Fibroblast of the aortic adventitia (primary cell): ENCODE measurements at places on chromosomes 1 and 21. TPM values are rescaled to one million over a fixed set of nuclear protein-coding genes. Genes with fewer than 3 reads are reported as not detected.

The AGBL4 gene
- total RNA-seq = not detected in 2 replicates

The GPR37L1 gene
- total RNA-seq = not detected in 2 replicates

The CCDC185 gene
- total RNA-seq = not detected in 2 replicates

The GBP4 gene
- total RNA-seq = 0.09 and 3.7 TPM in 2 replicates

The SELL gene
- 0.27 and 2.5 TPM in 2 replicates for total RNA-seq

The LRRC71 gene
- 0.09 TPM in 1 of 2 replicates, not detected in the other for total RNA-seq

The PTGER3 gene
- 1.5 and 11.7 TPM in 2 replicates for total RNA-seq

The LAD1 gene
- total RNA-seq = not detected in 2 replicates

The NBPF6 gene
- not detected in 2 replicates for total RNA-seq
